ENCODE measurements at places on chromosomes 2 and 18.

- no peak for DNase-seq
Observed at GRCh38 chr18:8998481-8999217, 103.8 kb upstream of the NDUFV2 start.

- DNase-seq: no peak
Observed at GRCh38 chr2:1091895-1092585, 141.4 kb downstream of the SNTG2 start.

- no peak for DNase-seq
Observed at GRCh38 chr2:43388371-43388770, 162.0 kb upstream of the ZFP36L2 start.

DNA sequence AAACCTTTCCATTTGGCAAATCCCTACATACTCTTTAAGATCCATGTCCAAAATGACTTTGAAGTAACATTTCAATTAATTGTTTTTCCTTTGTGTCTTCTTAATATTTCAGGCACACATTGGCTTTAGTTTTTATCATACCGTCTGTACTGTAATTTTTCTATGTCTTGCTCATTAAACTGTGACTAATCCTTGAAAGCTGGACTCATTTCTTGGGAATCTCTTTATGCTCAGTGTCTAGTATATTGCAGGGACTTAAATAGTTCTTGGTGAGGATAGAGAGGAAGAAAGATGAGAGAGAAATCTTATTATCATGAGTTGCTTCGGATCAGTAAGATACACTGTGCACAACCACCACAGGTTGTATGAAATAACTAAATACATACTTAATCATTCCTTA, 448.3 kb upstream of the ST6GAL2 start:
- no peak for DNase-seq

GRCh38 chr2:68594674-68595492, 48.5 kb upstream of the PROKR1 start:
- DNase-seq: peak; percentile 33

All from stimulated activated CD4-positive, alpha-beta T cell treated with anti-CD3 and anti-CD28 coated beads, Interleukin-12 subunit alpha, Interleukin-12 subunit beta, amount 100 ng/mL, for 4 hours (primary cell).